ENCODE measurements at places on chromosomes 7 and 10.

GRCh38 chr10:36421992-36422391 lies 703.4 kb upstream of the ANKRD30A start:
- DNase-seq: no peak

- DNase-seq: no peak
These were observed 139.4 kb downstream of the KCND2 start for GRCh38 chr7:120412139-120413050.

DNA sequence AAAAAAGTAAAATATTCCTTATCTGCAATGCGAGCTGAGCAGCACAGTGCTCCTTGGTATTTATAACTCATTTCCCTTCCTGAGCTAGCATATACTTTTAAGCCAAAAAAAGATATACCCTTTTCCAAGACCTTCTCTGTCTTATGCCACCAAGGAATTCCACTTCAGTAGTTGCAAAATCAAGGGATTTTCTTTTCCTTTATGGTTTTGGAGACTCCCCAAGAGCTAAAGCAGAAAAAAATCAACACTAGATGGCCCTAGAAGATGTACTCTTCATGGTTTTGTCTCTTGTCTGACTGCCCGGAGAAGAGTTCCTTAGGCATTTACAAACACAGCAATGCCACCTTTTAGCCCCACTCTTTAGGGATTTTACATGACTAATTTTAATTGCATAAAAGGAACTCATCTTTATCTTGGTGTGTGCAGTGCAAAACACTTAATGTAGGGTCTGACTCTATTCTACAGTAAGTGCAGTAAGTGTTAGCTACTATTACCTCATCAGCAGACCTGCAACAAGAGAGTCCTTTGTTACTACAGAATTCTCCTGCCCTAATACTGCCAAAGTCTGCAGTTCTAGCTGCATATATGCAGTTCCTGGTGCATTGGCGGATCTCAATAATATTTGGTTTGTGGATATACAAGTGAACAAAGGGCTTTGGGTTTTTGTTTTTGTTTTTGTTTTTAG lies 443.3 kb downstream of the GFRA1 start:
- no peak for DNase-seq

GRCh38 chr7:5626498-5626897 lies 155.0 kb downstream of the RNF216 start:
- no peak for DNase-seq

- DNase-seq: no peak
These were observed 17.9 kb downstream of the OR6V1 start for GRCh38 chr7:143069912-143070500.

- DNase-seq: no peak
These were observed 109.6 kb downstream of the KIAA1217 start for GRCh38 chr10:24318517-24318916.

DNA sequence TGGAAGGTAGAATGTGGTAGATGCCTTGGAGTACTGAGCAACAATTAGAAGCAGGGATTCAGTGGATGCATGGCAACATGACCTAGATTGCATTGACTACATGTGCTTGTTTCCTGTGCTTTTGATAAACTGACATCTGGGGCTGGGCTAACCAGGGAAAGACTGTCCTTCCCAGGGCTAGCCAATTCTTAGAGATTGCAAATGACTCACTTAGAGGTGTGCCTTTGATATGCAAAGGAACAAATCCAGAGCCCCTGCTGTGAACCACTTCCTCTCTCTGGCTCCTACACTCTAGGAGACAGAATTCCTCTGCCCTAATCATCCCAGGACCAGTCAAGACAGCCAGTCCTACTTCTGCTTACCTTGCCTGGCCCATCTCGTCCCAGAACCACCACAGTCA lies 651.5 kb downstream of the LRMDA start:
- no peak for DNase-seq

- no peak for DNase-seq
These were observed 452 bp upstream of the RPP30 start for GRCh38 chr10:90871279-90871765.

DNA sequence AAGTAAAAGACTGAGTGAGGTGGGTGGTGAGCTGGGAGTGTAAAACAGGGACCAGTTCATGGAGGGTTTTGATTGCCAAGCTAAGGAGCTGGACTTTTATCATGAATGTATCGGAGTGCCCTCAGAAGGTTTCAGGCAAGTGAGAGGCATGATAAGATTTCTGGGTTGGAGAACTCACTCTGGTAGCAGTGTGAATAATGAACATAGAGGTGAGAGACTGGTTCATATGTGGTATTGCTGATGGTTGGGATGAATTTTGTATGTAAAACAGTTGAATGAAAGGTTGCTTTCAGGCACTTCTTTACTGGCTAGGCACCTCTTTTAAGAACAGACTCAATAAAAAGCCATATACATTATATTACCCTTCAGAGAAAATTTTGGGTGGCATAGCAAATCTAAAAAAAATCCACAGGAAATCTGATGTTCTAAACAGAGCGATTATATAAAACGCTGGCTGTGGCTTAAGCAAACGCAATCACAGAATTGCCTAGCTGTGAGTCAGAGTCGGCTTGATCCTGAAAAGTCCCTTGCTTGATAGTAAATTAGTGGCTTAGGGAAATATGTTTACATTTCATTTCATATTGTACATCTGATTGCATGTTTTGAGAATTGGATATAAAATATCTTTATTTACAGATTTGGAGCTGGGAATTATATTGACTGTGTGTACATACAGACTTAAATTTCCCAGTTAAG lies 92.9 kb upstream of the HDAC9 start:
- no peak for DNase-seq

- DNase-seq: no peak
These were observed 207.6 kb upstream of the KLF6 start for GRCh38 chr10:3992382-3993178.

GRCh38 chr7:5599543-5600200 lies 176.0 kb upstream of the TNRC18 start:
- no peak for DNase-seq

GRCh38 chr7:84624527-84624926 lies 429.9 kb upstream of the SEMA3A start:
- no peak for DNase-seq

- DNase-seq: no peak
These were observed 418.6 kb downstream of the KCNMA1 start for GRCh38 chr10:77219046-77219445.

- no peak for DNase-seq
These were observed 57.5 kb downstream of the FHIP2A start for GRCh38 chr10:114879093-114879492.

Measured in natural killer cell treated with Interleukin-12 subunit alpha and Interleukin-12 subunit beta and Interleukin-15 and Interleukin-18, amount 100 ng/mL, for 72 hours (primary cell).